Muscle of back (tissue), 13 donors: ENCODE measurements at places on chromosomes 13 and 19. TPM values are rescaled to one million over a fixed set of nuclear protein-coding genes. Genes with fewer than 3 reads are reported as not detected.

The RFPL4A gene
- not detected for polyA plus RNA-seq

The ELSPBP1 gene
- not detected for polyA plus RNA-seq

GRCh38 chr13:27362064-27362751, 62.2 kb upstream of the GTF3A start:
- peak; percentile 88 for DNase-seq

GRCh38 chr13:114248011-114248410, 13.3 kb downstream of the CDC16 start:
- DNase-seq = peak; percentile 34

DNA sequence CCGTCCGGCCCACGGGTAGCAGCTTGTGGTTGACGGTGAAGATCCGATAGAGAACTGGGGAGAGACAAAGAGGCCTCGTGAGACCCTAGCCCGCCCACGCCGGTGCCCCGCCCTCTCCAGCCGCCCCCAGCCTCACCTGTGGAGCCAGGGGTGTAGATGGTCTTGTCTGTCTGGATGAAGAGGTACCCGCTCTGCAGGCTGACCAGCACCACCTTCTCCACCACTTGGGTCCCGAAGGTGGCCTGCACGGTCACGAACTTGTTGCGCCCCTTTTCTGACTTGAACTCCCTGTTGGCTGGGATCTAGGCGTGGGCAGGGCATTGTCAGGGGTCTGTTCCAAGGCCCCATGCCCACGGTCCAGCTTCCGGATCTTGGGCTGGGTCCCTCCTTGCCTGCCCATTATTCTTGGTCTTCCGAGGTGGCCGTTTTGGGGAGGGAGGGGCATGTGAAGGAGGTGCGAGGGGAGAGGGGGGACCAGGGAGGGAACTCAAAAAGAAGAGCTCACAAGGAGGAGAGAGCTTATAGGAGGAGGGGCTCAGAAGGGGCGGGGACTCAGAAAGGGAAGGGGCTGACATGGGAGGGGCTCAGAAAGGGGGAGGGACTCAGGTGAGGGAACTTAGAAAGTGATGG, 2.2 kb downstream of the C3 start:
- DNase-seq = no peak

The TMEM91 gene
- polyA plus RNA-seq = 6.5 TPM
